ENCODE measurements at places on chromosomes 4 and X. TPM values are rescaled to one million over a fixed set of nuclear protein-coding genes. Genes with fewer than 3 reads are reported as not detected.

Gene GATA1
- total RNA-seq, result not detected

Gene DMD
- total RNA-seq, result 1.4 TPM

Gene XKRX
- 0.15 TPM for total RNA-seq

Gene SSX1
- not detected for total RNA-seq

Gene GAK
- total RNA-seq, result 139 TPM

Gene OTC
- not detected for total RNA-seq

Gene NRK
- not detected for total RNA-seq

All from activated CD4-positive, alpha-beta memory T cell treated with anti-CD3 and anti-CD28 coated beads, Interleukin-2, amount 10 ng/mL, durations not matched to agents 7 days and 5 days (primary cell).